ENCODE measurements at places on chromosomes 7 and 10.

GRCh38 chr10:112907893-112908292, 42.2 kb upstream of the TCF7L2 start:
- DNase-seq = no peak

DNA sequence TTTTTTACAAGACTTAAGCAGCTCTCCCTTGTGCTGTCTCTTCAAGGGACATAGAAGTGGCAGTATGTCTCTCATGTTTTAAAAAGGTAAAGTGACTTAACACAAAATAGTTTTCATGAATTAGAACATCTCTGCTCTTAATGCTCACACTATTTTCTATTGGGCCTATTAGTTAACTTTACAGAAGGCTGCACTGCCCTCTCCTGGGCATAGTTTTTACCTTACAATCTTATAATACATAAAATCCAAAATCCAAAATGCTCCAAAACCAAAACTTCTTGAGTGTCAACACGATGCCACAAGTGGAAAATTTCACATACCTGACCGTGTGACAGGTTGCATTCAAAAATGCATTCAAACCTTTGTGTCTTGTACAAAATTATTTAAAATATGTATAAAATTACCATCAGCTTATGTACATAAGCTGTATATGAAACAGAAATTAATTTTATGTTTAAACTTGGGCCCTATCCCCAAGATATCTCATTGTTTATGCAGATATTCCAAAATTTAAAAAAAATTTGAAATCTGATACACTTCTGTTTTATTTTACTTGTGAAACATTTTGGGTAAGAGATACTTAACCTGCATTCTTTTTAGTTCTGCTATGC, 25.8 kb downstream of the TES start:
- DNase-seq = peak; percentile 78

GRCh38 chr7:30665449-30665848, 16.8 kb downstream of the CRHR2 start:
- no peak for DNase-seq

- no peak for DNase-seq
These were observed 192.3 kb downstream of the IMMP2L start for GRCh38 chr7:111370002-111370401.

GRCh38 chr10:112208997-112209396, 25.4 kb upstream of the GPAM start:
- no peak for DNase-seq

DNA sequence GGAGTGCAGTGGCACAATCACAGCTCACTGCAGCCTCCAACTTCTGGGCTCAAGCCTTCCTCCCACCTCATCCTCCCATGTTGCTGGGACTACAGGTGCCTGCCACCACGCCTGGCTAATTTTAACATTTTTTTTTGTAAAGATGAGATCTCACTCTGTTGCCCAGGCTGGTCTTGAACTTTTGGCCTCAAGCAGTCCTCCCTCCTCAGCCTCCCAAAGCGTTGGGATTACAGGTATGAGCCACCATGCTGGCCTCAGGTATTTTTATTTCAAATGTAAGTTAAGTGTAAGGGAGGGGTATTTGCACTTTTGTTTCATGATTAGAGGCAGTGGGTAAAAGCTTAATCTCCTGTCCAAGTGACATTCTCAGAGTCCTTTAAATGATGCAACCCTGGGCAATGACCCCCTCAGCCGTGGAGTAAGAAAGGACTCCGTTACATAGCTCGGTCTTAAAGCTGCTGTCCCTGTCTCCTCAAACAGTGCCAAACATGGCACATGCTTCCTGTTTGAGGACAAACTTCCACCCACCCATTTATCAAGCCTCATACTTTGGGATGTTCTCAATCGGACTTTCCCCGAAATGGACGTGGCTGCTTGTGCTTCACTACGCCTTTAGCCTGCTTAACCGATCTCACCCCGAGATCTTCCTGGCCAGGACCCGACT, 296.1 kb downstream of the BAMBI start:
- DNase-seq = no peak

- no peak for DNase-seq
These were observed 254.6 kb downstream of the TFEC start for GRCh38 chr7:115775981-115776380.

- no peak for DNase-seq
These were observed 23.0 kb upstream of the GPR146 start for GRCh38 chr7:1021366-1021765.

- peak; percentile 89 for DNase-seq
These were observed 72.5 kb downstream of the CDK6 start for GRCh38 chr7:92763636-92764423.

DNA sequence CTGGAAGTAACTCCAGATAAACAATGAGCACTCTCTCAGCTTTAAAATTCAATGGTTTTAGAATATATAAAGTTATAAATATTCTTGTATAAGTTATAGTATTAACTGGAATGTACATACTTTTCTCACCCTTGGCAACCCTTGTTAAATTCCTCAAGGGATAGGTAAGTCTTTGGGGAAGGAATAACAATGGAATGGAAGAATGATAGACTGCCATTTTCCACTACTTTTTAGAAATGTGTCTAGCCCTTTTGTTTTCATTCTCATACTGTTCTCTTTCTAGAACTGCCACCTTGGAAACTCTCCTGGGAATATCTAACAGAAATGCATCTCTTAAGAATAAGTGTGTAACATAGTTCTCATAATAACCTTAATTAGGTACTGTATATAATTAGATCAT, 8.3 kb downstream of the KIF5B start:
- no peak for DNase-seq

DNA sequence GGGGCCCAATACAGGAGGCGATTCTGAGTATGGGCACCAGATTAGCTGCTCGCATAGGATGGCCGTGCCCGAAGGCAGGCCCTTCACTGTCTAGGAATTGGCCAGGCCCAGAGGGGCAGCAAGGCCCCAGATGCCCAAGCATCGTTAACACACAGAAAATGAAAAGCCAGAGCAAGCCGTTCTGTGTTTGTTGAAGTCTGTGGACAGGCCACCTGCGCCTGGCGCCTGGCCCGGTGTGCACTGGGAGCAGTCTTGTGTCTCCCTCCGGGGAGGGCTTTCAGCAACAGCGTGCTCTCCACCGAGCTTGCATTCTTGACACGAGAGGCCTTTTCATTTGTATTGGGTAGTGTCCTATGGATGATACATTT, 34.5 kb upstream of the TTYH3 start:
- no peak for DNase-seq

DNA sequence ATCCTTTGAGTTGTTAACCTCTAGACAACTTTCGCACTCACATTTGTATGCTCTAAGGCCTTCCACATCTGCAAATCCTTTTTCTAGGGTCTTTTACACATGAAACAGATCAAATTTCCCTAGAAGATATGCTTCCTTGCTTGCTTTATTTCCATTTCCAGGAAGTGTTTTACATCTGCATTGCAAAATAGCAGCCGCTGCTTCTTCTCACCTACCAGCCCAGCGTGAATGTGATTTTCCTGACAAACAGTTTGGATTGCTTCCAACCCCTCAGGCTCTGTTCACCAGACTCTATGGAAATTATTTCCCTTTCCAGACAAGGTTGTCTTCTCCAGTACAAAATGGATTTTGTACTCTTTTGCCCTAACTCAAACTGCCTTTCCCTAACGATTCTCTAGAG, 50.9 kb upstream of the PAPSS2 start:
- no peak for DNase-seq

DNA sequence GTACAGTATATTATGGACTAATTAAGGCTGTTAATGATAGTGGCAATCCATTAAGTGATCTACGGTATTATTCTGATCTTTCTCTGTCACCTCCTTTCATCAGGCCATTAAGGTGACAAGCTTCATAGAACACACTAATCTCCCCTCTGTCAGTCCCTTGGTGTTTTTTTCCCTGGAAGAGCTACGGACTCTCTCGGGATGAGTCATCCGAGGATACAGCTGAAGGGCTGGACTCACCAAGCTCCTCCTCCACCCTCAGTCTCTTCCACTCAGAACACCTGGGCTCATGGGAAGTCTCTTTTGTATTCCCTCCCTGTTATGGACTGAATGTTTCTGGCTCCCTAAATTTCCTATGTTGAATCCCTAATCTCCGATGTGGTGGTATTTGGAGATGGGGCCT, 69.8 kb upstream of the PLXNA4 start:
- DNase-seq = peak; percentile 20

- no peak for DNase-seq
These were observed 35.5 kb upstream of the PTPRZ1 start for GRCh38 chr7:121837462-121837861.

GRCh38 chr7:12508554-12508953, 62.0 kb upstream of the SCIN start:
- no peak for DNase-seq

GRCh38 chr7:151808400-151809145, 68.3 kb downstream of the PRKAG2 start:
- peak; percentile 97 for DNase-seq

GRCh38 chr10:129310881-129311280, 156.2 kb upstream of the MGMT start:
- no peak for DNase-seq

- DNase-seq = no peak
These were observed 220.6 kb upstream of the LYZL1 start for GRCh38 chr10:29068302-29068701.

DNA sequence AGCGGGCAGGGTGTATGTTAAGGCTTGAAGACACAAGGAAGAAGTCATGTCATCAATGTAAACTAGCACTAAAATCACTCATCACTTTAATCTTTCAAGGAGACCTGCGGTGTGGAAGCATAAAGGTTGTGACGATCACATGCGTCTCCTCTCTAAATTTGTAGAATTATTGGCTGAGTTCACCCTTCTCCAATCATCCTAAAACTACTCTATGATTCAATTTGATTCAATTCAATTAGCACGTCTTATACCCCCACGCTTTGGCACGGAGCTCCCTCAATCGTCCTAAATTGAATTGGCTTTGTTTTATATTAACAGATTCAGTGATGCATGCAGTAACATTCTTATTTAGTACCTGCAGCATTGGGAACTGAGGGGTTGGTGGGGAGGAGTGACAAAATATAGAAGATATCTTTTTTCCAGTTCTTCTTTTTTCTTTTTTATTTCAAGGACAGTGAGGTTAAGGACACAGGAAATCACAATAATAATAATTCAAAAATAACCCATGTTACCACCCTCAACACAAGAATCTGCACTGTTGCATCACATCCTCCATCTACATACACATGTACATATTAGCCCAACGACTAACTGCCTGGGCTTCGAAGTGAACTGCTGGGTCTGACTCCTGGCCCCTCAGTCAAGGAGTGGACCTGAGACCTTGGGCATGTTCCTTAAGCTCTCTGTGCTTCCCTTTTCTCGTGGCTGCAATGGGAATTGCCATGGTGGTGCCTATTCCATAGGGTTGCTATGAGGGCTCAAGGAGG, 86.5 kb downstream of the LSM5 start:
- DNase-seq = no peak

GRCh38 chr10:84469470-84469869, 141.1 kb downstream of the CCSER2 start:
- DNase-seq = peak; percentile 54

GRCh38 chr10:109956454-109957091, 33.3 kb upstream of the XPNPEP1 start:
- peak; percentile 69 for DNase-seq

DNA sequence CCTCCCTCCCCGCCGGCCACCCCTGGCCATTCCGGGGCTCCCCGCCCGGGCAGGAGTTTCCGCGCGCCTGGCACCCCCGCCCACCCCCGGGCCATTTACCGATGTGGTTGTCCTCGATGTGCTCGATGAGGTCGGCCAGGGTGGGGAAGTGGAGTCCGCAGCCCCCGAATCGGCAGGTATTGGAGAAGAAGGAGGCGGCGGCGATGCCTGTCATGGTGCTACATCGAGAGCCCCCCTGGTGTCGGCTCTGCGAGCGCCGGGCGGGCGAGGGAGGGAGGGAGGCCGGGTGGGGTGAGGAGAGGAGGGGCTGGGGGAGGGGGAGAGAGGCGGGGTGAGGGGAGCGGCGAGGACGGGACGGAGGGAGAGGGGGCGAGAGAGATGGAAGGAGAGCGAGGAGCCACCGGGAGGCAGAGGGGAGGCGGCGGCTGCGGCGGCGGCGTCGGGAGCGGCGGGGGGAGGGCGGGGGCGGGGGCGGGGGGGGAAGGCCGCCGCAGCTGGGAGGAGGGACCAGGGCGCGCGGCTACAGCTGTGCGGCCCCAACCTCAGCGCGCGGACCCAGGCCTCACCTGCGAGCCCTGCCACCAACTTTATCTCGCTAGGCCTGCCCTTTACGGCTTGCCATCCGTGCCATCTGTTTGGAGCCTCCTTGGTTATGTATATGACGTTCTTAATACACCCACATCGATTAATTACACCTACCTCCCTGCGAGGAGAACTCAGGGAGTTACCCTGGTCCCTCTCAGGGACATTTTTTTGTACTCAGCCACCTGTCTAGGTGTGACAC, at the start of gene JAZF1:
Gene JAZF1, minus strand, starts transcription at position 432 of the 784 bp plus-strand sequence.
- DNase-seq = peak; percentile 73

DNA sequence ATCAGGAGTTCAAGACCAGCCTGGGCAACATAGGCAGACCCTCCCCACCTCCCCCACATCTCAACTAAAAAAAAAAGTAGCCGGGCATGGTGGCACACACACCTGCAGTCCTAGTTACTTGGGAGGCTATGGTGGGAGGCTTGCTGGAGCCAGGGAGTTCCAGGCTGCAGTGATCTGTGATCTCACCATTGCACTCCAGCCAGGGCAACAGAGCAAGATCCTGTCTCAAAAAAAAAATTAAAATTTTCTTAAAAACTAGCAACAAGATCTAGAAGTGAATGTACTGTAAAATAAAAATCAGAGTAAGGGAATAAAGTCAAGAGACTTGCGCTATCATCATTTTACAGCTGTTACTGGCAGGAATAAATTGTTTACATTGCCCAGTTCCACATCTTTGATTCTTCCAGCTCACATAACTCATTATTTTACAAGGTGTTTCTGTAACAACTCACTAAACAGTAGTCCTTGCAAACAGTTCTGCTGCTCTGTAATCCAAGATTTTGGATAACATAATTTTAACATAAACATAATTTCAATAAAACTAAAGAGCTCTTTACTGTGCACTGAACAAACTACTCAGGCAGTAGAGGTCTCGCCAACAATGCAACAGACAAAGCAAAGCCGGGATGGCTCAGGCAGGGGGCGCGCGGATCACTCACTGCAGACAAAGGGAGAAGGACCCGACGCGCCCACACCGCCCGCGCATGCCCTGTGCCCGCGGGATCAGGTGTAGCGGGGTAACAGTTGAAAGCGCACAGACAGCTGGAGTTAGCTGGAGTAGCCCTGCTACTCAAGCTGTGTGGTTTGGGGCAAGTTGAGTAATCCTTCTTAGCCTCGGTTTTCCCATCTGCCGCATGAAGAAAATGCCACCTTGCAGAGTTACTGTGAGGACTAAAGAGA, 73.3 kb upstream of the NFE2L3 start:
- DNase-seq = peak; percentile 83

DNA sequence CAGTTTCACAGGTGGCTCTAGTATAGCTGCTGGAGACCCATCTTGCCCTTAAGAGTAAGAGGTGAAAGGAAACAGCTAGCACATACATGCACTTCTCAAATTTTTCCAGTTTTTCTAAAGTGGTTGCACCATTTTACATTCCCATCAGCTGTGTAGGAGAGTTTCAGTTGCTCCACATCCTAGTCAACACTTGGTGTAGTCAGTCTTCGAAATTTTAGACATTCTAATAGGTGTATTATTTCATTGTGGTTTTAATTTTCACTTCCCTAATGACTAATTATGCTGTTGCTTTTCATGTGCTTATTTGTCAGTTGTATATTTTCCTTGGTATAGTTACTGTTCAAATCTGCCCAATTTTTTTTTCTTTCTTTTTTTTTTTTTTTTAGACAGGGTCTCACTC, 9.5 kb upstream of the HACD1 start:
- DNase-seq = no peak
